ENCODE measurements at places on chromosomes 6 and 20. TPM values are rescaled to one million over a fixed set of nuclear protein-coding genes. Genes with fewer than 3 reads are reported as not detected.

HLA-DQA1 gene
- 19.2 TPM for total RNA-seq

ZSCAN31 gene
- total RNA-seq, result 17.4 TPM

WFDC5 gene
- total RNA-seq, result not detected

NHLRC1 gene
- 2.7 TPM for total RNA-seq

FAM83C gene
- not detected for total RNA-seq

OTOR gene
- not detected for total RNA-seq

UBE2V1 gene
- total RNA-seq, result 63.8 TPM

RHAG gene
- not detected for total RNA-seq

RAD21L1 gene
- not detected for total RNA-seq

ADTRP gene
- total RNA-seq, result 2.6 TPM

HTR1E gene
- not detected for total RNA-seq

TTBK1 gene
- total RNA-seq, result not detected

SIGLEC1 gene
- total RNA-seq, result 2.0 TPM

DEFB124 gene
- not detected for total RNA-seq

RAET1G gene
- total RNA-seq, result not detected

HSF2 gene
- 19.4 TPM for total RNA-seq

MUCL3 gene
- total RNA-seq, result not detected

BMP5 gene
- 0.96 TPM for total RNA-seq

GSTA1 gene
- total RNA-seq, result not detected

MACROD2 gene
- 8.8 TPM for total RNA-seq

TRIM10 gene
- total RNA-seq, result not detected

SNAI1 gene
- 5.0 TPM for total RNA-seq

DDO gene
- 4.7 TPM for total RNA-seq

RAMACL gene
- total RNA-seq, result 2.5 TPM

OR12D2 gene
- total RNA-seq, result not detected

HDDC2 gene
- total RNA-seq, result 96.2 TPM

DUSP15 gene
- 1.9 TPM for total RNA-seq

MYMX gene
- 2.9 TPM for total RNA-seq

BTNL2 gene
- total RNA-seq, result not detected

GNMT gene
- total RNA-seq, result 1.8 TPM

FAM229B gene
- 6.3 TPM for total RNA-seq

F13A1 gene
- 53.3 TPM for total RNA-seq

OR2B6 gene
- not detected for total RNA-seq

GNAS-AS1 gene
- total RNA-seq, result 0.98 TPM

SYS1 gene
- total RNA-seq, result 47.3 TPM

CDKN1A gene
- 144 TPM for total RNA-seq

TREM1 gene
- 0.98 TPM for total RNA-seq

GCM1 gene
- 0.32 TPM for total RNA-seq

Data from breast epithelium (tissue), 4 donors.